ENCODE measurements at places on chromosomes 3 and 15.

- no peak for DNase-seq
Observed at GRCh38 chr3:172461530-172462138, 13.4 kb upstream of the GHSR start.

GRCh38 chr15:49045751-49046219, 461 bp downstream of the SECISBP2L start:
- no peak for DNase-seq

DNA sequence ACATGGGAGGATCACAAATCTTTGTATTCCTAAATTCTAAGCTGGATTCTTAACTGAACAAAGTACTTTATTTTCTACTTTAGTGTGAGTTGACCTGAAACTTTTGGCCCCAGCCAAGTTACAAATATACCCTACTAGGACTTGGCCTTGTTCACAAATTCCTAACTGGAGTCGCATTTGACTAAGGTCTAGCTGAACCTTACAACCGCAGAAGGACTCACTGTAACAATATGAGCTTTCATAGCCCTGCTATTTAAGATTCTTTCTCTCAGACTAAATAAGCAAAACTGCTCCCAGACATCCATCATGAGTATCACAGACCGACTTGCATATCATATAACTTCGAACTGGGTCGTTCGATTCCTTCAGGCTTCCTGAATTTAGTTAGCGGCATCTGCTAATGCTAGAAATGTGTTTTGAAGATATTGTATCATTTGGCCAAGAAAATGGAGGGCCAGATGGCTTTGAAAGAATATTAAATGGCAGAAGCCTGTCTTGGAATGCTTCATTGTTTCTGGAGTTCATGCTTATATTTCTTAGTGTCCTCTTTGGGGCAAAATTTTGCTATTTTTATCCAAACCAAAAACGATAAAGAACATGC, 28.4 kb upstream of the ADAMTS9 start:
- no peak for DNase-seq

GRCh38 chr3:197253238-197253947, 45.0 kb downstream of the DLG1 start:
- no peak for DNase-seq

GRCh38 chr3:21330293-21330692, 420.7 kb downstream of the ZNF385D start:
- DNase-seq: no peak

- DNase-seq: no peak
Observed at GRCh38 chr3:109023167-109023566, 69.5 kb upstream of the GUCA1C start.

GRCh38 chr15:35751413-35752133, 205.6 kb upstream of the DPH6 start:
- DNase-seq: peak; percentile 10

All from NCI-H1436 treated with DMSO at 0.1 percent for 48 hours (cell line).